Vagina (tissue), 2 donors: ENCODE measurements at places on chromosomes 5 and 9.

DNA sequence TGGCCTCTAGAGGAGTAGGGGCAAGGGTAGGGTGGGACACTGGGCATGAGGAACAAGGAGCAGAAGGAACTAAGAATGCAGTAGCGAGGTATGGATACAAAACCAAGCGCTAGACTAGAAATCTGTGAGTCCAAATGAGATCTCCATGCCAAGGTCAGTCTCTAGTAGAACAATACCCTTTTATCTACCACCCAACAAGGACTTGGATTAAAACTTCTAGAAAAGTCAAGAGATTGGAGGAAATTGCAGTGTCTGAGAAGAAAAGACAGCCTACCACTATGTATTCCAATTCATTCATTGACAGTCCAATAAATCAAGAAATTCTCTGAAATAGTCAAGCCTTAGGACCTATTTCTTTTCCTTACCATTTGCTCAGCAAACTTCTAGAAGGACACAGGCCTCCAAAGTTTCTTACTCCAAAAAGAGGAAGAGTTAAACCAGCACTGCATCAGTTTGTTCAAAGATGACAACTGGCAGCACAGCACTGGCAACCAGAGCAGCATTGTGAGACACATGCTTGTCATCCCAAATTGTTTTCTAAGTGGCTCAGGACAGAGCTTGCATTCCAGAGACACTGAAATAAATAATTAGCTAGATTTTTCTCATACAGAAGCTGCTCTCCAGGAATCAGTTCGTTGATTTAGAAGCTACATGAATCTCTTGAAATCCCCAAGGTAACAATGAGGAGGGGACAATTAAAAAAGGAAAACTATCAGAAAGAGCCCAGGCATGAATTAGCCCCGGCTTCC lies 22.6 kb downstream of the ABCA1 start:
- DNase-seq: no peak

GRCh38 chr9:135506327-135507103 lies 6.0 kb downstream of the MRPS2 start:
- DNase-seq: no peak

GRCh38 chr9:18545636-18546360 lies 71.8 kb downstream of the ADAMTSL1 start:
- no peak for DNase-seq

GRCh38 chr9:13665418-13666066 lies 386.1 kb upstream of the MPDZ start:
- no peak for DNase-seq

DNA sequence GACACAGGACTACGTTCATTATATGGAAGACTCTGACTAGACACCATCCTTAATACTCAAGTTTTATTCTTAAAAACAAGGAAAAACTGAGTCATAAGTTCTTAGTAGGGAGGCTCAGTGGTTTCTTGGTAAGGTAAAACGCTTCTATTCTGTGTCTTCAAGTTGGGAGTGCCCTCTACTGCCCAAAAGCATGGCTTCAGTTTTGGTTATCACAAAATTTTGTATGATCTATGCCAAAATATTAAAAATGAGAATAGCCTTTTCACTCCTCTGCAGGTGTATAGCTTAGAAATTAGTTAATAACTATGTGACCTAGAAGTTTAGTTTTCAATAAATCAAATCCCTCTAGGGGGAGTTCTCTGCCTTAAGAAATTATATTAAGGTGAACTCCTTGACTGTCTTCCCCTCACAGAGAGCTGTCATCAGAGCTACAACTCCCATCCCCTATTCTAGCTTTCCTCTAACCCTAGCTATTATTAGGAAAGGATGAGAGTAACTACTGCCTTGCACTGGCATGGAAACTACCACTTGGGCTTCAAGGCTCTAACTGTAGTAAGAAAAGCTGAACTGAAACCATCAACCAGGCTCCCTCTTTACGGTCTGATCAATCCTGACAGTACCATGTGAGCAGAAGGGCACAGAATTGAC lies 189.7 kb downstream of the GNAQ start:
- no peak for DNase-seq

- DNase-seq: no peak
Observed at GRCh38 chr5:55250064-55250463, 16.7 kb upstream of the CCNO start.

DNA sequence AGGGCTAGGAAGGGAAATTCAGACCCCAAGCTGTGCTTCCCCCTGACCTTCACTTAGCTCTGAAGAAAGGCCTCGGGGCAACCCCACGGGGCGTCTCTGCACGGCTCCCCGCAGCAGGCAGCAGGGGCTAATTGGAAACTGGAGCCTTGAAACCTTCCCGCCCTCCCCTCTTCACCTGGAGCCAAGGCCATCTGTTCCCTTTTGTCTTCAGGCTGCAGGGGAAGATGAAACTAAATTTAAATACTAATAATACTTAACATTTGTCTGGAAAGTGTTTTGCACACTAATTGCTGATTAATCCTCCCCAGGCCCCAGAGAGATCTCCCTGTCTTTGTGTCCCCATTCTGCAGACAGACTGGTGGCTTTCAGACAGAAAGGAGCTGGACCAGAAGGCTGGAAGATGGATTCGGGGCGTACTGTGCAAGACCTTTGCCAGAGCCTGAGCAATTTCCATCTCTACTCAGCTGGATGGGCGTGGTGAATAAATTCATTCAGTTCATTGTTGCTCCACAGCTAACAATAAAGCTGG lies 34.1 kb upstream of the CPLX2 start:
- DNase-seq: no peak

GRCh38 chr9:92135576-92135975 lies 20.4 kb upstream of the SPTLC1 start:
- no peak for DNase-seq

DNA sequence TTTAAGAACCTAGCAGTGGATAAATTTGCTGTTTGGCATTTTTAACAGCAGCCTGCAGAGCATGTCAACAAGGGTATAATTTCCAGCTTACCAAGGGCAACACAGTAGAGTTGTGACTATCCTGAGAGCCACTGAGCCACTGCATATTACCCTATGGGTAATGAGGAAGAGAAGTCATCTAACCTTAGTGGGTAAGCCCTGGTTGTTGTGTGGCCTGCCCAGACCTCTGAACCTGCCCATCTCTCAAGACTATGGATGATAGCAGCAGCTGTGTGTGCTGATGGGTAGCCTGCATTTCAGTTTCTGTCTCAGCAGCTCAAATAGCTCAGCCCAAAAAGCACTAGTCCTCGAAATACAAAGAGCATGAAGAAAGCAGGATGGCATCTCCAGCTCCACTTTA lies 56.1 kb upstream of the PIP5K1B start:
- no peak for DNase-seq

DNA sequence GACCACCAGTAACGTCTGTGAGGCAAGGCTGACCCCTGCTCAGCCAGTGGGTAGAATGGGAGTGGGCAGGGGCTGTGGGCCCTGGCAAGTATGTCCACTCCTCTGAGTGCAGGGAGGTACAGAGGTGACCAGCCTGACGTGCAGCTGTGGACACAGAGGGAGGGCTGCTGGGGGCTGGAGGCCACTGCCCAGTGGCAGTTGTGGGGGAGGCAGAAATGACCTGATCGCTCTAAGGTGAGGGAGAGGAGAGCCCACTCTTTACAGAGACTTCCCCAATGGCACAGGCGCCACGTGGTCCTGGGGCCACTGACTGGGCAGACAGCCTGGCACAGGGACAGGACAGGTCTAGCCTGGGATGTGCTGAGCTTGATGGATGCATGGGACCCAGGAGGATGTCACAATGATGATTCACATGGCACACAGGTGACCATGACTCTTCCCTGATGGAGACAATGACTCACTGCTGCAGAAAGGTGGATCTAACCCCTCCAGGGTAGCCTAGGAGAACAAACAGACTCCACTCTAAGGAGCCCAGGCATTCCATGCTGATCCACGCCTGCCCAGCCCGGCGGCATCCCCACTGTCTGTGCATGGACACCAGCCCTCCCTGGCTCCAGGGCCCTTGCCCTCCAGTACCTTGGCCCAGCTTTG lies 7.7 kb downstream of the LPCAT1 start:
- peak; percentile 71 for DNase-seq
